ENCODE measurements at places on chromosomes 16 and 17. TPM values are rescaled to one million over a fixed set of nuclear protein-coding genes. Genes with fewer than 3 reads are reported as not detected.

GRCh38 chr17:74740641-74741387, 3.8 kb downstream of the RAB37 start:
- H3K27me3 ChIP-seq, result no peaks in the 10 kb centered on the region
- H3K4me1 ChIP-seq, result no peaks in the 10 kb centered on the region
- no peak overlapping the region for H3K4me3 ChIP-seq
- no peak overlapping the region for H3K27ac ChIP-seq
- H3K36me3 ChIP-seq, result no peaks in the 10 kb centered on the region

Gene CCL23
- total RNA-seq, result 18.1 TPM

Gene C16orf74
- 3.5 TPM for total RNA-seq

DNA sequence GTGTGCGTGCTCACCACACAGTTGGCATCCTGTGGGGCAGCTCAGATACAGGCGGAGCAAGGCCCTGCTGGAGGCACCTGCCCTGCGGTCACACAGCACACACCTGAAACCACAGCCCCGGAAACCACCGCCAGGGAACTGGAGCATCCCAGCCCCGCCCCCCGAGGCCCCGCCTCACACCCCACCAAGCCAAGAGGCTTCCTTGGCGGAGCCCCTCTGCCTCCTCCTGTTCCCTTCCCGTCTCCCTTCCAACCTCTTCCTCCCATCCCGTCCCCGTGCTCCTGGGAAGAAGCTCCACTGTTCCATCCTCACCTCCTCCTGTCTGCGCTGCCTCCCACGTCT, 205.5 kb downstream of the NTN1 start:
- no peak overlapping the region for H3K27ac ChIP-seq
- no peaks in the 10 kb centered on the region for H3K4me1 ChIP-seq
- no peak for DNase-seq
- H3K4me3 ChIP-seq, result no peak overlapping the region

Gene UMOD
- total RNA-seq, result 65.7 TPM

- no peaks in the 10 kb centered on the region for H3K27me3 ChIP-seq
- no peak overlapping the region for H3K4me3 ChIP-seq
- H3K27ac ChIP-seq, result no peak overlapping the region
- peaks cover 20% of the 10 kb centered on the region for H3K4me1 ChIP-seq
- no peak for DNase-seq
These were observed 2.2 kb upstream of the MNT start for GRCh38 chr17:2403044-2403443.

Gene RHBDL3
- total RNA-seq, result 0.13 TPM

Gene TEKT5
- total RNA-seq, result 0.57 TPM

DNA sequence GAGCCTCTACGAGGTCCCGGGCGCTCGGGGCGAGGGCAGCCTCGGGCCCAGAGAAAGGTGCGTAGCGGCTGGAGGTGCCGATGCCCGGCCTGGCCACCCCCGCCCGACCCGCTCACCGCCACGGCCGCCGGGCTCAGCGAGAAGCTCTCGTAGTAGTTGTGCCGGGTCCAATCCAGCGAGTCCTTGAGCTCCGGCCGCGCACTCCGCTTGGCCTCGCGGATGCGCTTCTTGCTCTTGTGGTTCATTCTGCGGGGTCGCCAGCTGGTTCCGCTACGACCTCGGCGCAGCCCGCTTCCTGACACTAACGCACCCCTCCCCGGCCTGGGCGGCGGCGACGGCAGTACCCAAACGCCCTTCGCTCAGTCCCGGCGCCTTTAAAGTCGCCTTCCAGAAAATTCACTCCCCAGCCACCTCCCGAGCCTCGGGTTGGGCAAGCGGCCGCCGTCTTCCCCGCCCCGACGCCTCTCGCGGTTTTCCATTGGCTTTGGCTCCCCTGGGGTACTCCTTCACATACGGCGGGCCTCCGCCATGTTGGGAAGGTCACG, at the start of gene JMJD6:
Gene JMJD6 (minus strand): TSS at position 376 of the 545 bp plus-strand sequence. CDS start 131 bp downstream, at position 245.
- H3K4me1 ChIP-seq, result peaks cover 18% of the 10 kb centered on the region
- peaks cover 2% of the 10 kb centered on the region for H3K36me3 ChIP-seq
- H3K27ac ChIP-seq, result peak within 1 kb of the TSS; percentile 99
- H3K4me3 ChIP-seq, result peak within 1 kb of the TSS; percentile 81

DNA sequence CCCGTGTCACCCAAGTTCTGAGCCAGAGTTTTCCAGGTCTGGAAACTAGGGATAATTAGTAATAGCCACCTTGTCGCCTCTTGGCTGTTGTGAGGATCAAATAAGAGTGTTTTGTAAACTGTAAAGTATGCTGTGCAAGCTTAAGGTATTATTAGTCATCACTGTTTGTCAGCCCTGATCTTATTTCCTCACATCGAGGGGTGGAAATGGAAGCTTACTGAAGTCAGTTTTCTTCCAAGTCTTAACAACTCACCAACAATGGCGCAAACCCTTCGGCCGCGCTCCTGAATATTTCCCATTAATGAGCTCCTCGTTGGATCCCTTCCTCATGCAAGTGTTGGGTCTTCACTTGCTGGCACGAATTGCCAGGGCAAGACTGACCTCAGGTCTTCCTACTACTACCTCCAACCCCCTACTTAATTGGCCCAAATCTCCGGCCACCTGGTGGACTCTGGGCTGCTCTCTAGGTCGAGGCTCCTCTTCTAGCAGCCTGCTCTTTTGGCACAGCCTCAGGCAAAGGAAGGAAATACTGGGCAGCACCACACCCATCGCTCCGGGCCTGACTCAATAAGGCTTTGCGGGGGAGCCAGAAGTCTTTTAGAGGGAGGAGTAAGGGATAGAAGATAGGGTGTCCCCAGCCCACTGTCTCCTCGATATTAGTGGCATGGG, 885 bp upstream of the SLC35B1 start:
- DNase-seq, result no peak
- H3K4me3 ChIP-seq, result peak overlapping the region; percentile 96
- peaks cover 13% of the 10 kb centered on the region for H3K4me1 ChIP-seq
- H3K27me3 ChIP-seq, result no peaks in the 10 kb centered on the region

- no peak overlapping the region for H3K4me3 ChIP-seq
- no peak overlapping the region for H3K27ac ChIP-seq
- no peaks in the 10 kb centered on the region for H3K4me1 ChIP-seq
- no peak for DNase-seq
- H3K27me3 ChIP-seq, result no peaks in the 10 kb centered on the region
These were observed 21.0 kb upstream of the DNAI2 start for GRCh38 chr17:74253036-74253435.

Data from kidney (tissue), 22 donors.